Hematopoietic multipotent progenitor cell treated with erythropoietin and hydrocortisone succinate and interleukin-3 and kit ligand, for 17 days (in vitro differentiated cells): ENCODE measurements at places on chromosomes 11 and 22.
A peak's percentile ranks its signal among the peaks of the same experiment; 100 is the strongest.

- peak; percentile 11 for DNase-seq
Observed at GRCh38 chr11:63490551-63491239, at the start of gene PLAAT5. PLAAT5 (minus strand) TSS chr11:63491167; CDS start chr11:63491034, 133 bp downstream.

DNA sequence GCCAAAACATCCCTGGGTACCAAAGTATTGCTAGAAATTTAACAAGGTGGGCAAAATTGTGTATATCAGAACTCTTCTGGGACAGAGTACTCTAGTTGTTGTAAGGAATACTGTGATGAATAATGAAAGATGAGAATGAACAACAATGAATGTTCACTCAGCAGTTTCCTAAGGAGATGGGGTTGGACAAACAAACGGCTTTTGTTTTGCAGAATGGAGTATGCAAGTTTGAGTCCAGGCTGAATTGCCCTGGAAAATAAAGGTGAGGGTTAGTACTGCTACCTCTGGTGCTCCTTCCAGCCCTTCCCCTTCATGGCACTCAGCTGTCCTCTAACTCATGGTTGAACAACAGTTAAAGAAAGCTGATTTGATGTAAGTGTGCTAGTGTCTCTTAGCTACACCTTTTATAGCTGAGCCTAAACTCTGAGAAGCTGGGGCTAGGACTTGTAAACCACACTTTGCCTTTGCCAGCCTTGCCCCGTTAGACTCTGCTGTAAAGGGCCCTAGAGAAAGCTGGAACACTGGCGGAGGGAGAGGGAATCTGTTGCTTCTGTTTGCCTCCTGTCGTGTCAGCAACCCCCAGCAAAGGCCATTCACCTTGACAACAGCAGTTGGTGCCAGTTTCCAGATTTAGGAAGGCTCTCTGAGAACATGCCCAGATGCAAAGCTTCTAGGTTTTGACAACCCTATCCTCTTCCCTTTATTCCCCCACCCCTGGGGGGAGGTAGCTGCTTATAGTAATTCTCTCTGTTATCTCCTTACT, 41.2 kb upstream of the POLD3 start:
- no peak for DNase-seq

GRCh38 chr11:65104628-65105027, 7.0 kb upstream of the TM7SF2 start:
- no peak for DNase-seq

GRCh38 chr11:1081601-1082311, 7.1 kb downstream of the MUC2 start:
- no peak for DNase-seq

DNA sequence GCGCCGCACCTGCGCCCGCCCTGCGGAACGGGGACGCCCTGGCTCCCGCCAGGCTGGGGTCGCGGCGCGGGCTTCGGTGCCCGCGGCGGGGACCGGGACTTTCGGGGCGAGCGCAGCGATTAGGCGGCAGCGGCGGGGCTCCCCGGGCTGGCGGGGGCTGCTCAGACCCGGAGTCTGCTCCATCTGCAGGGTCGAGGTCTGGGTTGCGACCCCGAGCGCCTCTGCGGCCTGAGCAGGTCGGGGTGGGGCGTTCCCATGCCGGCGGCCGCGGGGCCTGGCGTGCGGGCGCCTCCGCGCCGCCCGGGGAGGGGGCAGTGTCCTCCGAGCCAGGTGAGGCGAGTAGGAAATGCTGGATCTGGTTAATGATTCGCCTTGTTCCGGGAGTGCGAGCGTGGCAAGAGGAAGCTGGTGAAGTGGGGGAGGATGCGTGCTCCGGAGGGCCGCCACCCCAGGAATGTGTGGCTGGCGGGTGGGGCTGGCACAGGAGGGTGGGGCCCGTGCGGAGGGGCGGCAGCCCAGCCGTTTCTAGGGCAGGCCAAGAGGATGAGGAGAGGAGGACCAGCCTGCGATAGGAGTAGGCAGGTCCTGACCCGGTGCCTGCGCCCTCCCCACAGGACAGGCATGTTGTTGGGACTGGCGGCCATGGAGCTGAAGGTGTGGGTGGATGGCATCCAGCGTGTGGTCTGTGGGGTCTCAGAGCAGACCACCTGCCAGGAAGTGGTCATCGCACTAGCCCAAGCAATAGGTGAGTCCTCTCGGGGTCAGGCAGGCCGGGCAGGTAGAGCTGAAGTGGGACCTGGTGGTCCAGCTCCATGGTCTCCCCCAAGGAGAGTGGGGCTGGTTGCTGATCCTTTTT, 606 bp downstream of the RASSF7 start:
- peak; percentile 33 for DNase-seq

GRCh38 chr11:103901656-103902055, 134.8 kb upstream of the DDI1 start:
- no peak for DNase-seq

GRCh38 chr11:83088965-83089364, 17.3 kb upstream of the RAB30 start:
- DNase-seq: no peak

DNA sequence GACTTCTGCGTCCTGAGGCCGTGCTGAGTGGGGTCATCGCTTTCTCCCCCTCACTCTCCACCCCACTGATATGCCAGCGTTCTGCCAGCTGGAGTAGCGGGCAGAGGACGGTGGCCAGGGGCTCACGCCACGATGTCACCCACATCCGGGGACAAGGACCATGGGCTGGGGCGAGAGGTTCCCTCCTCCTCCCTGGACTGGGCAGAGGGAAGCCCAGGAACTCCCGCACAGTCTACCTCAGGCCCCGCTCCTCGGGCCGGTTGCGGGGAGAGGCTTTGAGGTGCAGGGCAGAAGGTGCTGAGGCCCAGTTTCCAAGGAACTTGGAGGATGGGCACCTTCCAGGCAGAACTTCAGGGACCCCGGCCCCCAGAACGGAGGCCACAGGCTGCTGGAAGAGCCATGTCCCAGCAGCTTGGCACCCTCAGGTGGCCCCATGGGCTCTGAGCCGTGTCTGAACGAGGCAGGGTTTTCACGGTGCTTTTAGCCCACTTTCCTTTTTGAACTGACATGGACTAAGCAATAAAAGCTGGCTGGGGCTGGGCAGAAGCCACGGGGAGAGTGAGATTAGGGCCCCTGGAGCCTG, 25.4 kb downstream of the ADAMTS15 start:
- no peak for DNase-seq

- no peak for DNase-seq
Observed at GRCh38 chr11:77019976-77020595, 14.1 kb upstream of the B3GNT6 start.

DNA sequence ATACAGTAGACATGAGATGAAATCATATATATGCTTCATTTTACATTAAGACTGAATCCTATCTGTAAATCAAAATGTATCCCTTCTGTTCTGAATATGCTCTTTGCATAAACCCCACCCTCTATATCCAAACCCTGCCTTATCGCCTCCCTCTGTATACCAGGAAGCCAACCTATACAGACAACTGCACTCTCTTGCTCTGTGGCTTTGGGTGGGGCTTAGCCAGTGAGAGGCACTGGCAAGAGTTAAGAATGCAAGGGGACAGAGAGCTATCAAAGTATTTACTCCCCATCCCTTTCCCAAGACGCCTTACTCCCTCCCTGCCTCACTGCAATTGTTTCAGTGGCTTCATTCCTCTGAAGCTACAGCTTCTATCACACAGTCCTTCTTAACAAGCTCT, 309.8 kb downstream of the TTC28 start:
- no peak for DNase-seq

GRCh38 chr11:117387992-117388755, 60.5 kb downstream of the CEP164 start:
- no peak for DNase-seq

DNA sequence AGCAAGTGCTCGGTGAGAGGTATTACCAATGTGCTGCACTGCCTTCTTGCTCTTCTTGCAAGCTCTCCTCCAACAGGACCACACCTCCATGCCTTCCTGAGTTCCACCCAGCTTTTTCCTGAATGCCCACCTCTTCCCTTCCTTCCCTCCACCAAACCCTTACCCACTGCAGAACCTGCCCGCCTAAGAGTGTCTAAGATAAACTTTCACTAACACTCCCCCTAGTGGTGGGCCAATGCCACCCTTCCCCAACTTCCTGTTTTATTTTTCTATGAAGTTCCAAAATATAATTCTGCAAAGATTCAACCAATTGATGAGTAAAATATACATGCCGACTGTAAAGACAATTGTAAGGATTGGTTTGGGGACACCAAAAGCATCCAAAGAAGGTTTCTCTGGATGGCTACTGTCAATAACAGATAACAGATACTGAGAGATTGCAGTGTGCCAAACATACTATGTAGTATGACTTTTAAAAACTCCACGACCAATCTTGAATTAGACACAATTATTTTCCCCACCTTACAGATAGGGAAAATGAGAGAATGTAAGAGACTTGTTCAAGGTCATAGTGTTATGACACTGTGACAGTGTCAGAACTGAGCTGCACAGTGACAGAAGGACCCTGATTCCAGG, 38.6 kb upstream of the BMAL1 start:
- DNase-seq: peak; percentile 9

DNA sequence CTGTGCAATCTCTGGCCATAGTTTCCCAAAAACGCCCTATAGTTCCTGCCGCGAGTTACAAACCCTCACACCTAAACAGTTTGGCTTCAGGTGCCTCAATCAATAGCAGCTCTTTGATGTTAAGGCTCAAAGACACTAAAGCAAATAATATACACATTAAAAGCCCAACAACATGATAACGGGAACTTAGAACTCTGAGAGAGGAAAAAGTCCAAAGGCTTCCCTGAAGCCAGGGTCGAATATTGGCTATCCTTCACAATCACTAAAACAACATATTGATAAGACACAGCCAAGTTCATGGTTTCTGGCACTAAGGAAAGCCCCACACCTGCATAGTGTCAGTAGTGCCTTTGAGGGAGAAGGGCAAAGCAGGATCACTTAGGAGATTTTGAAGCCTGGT, 54.9 kb downstream of the NTM start:
- DNase-seq: no peak

GRCh38 chr22:32413719-32414118, 1.7 kb upstream of the RTCB start:
- no peak for DNase-seq

- DNase-seq: no peak
Observed at GRCh38 chr11:66032957-66033735, 6.9 kb upstream of the CATSPER1 start.

- DNase-seq: no peak
Observed at GRCh38 chr22:35746248-35746647, 28.6 kb downstream of the APOL5 start.

- no peak for DNase-seq
Observed at GRCh38 chr22:46484156-46484860, 53.1 kb downstream of the CELSR1 start.

GRCh38 chr11:2932850-2933251, 3.6 kb upstream of the PHLDA2 start:
- no peak for DNase-seq

DNA sequence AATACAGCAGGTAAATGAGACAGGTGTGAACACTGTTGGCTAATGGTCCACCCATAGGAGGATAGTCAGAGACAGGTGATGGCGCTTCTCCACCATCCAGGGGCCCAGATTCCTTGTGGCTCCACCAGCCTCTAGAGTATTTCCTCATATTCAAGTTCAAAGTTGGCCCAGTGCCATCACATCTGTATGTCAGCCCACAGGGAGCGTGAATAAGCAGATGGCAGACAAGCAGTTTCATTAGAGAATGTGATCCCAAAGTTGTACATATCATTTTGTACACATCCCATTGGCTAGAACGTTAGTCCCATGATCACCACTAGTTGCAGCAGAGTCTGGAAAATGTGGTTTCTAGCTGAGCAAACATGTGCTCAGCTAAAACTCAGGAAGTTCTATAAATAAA, 11.0 kb upstream of the CWF19L2 start:
- no peak for DNase-seq

GRCh38 chr11:68425866-68426380, 34.6 kb upstream of the PPP6R3 start:
- DNase-seq: no peak

- DNase-seq: peak; percentile 61
Observed at GRCh38 chr11:3984896-3985295, 109.7 kb upstream of the RRM1 start.

GRCh38 chr11:67409261-67409666, 5.4 kb downstream of the TBC1D10C start:
- no peak for DNase-seq

DNA sequence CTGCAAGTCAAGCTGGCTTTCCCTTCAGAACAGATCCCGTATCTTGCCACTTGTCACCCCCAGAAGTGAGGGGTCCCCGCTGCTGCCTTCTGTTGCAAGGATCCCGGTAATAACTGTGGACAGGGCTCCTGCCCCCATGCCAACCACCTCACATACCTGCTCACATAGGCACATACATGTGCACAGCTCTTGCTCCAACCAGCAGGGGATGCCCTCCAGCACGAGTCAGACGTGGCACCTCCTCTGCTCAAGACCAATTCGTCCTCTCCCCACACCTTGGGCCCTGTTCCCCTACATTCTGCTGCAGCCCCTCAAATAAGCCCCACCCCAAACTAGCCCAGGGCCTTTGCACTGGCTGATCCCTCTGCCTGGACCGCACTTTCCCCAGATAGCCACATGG, 163.3 kb downstream of the CRYBB2 start:
- DNase-seq: no peak

DNA sequence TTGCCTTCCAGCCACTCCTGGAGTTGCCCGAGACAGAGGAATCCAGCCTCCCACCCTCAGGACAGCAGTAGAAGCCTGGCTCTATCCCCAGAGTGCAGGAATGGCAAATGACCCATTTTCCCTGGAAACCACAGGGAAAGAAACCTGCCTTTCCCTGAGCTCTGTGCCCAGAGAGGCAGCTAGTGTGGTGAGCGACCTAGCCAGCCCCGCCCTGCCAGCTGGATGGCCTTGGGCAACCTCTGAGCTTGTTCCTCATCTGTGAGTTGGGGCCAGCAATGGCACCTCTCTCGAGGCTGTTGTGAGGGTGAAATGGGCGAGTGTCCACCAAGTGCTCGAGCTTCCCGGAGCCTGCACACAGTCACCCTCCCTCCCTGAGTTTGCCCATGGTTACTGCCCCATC, 3.7 kb downstream of the OMP start:
- no peak for DNase-seq

DNA sequence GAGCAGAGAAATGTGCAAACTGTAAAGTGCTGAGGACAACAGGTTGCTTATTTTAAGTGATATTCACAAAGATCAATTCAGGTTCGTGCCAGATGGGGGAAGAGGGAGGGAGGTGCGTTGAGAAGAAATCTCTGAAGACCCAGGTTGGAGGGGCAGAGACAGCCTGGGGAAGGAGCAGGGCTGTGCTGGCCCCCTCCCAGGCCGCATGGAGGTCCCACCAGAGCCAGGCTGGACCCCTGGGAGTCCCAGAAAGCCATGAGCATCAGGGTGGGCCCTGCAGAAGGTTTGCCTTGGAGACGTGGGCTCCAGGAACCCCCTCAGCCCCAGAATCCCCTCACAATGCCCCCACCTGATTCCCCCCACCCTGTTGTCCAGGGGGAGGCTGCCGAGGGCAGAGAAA, 47.4 kb downstream of the IGLL1 start:
- no peak for DNase-seq
